M059J (cell line): ENCODE measurements at places on chromosomes 3 and 15.
A peak's percentile ranks its signal among the peaks of the same experiment; 100 is the strongest.

- no peak for DNase-seq
Measured at GRCh38 chr15:26580943-26581342, 191.9 kb downstream of the GABRB3 start.

DNA sequence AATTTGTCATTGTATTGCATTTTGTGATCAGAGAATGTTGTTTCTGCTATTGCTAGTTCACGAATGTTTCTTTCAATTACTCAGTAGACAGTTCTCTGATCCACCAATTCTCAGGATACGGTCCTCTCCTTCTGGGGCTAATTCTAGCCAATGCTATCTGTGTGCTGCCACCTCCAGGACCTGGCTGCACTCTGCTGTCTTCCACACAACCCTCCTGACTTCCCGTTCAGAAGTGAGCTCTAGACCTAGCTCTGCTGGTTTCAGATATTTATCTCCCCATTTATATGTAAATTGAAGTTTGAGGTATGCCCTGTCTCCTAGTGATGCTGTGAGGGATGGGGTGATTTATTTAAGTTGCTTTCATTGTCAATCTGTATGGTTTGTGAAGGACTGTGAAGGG, 21.7 kb upstream of the UBL7 start:
- DNase-seq, result no peak

DNA sequence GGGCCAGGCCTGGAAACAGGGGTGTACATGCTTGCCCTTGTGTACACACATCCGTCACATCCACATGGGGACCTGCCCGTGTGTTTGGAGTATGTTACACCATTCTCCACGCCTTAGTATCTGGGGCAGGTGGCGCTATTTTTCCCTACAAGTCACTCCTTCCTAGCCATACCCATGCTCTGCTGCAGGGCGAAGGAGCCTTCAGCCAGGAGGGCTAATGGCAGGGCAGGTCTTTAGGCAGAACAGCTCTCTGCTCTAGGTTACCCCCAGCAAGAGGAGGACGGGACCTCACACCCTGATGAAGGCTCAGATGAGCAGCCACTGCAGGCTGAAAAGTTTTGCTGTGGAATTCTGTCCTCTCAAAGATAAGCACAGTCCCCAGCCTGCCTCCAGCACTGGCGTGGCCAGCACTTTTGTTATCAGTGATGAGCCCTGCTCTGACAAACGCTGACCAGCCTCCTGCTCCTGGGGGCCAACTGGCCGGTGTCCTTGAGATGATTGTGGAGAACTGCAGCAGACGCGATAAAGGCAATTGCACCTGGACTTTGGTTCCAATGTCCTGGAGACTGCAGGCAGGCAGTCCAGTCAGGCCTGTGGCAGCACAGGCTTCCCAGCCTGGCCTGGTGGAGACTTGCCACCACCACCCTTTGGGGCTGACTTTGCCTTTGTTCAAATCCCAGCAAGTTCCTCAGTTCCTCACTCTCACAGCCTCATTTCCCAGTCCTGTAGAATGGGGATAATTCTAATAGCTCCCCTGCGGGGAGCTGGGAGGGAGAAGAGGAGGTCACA, 19.8 kb upstream of the PIGZ start:
- peak; percentile 24 for DNase-seq

- DNase-seq, result no peak
Measured at GRCh38 chr3:195750797-195751520, 30.2 kb downstream of the MUC20 start.

DNA sequence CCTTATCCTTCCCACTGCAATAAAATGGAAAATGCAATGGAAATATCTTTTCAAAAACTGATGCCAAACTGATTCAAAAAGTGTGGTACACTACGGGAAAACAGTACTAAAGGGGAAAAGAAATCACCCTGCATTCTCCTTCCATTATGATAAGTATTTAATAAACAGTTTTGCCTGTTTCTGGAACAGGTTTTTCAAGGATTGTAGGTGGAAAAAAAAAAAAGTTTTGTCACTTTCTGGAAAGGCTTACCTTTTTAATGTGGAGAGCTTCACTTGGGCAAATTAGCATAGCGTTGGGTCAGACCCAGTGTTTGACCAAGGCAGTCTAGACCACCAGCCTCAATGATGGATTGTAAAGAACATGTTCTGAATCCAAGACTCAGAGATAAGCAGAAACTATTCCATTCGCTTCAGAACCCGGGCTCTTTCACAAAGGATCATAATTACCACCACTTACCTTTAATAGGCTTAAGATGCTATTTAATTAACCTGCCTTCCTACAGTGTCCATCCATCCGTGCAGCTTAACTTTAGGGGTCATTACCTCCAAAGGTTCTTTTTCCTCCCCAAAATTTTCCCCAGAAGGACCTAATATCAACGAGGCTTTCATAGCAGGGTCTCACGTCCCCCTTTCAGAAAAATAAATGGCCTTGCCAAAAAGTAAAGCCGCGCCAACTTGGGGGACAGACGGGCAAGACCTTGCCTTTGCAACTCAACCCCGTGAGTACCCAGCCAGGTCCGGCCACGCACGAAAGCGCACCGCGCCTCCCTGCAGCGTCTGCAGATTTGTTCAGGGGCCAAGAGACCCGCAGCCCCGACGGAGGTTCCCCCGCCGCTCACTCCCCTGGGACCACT, 1.0 kb downstream of the DCBLD2 start:
- no peak for DNase-seq

- DNase-seq, result peak; percentile 21
Measured at GRCh38 chr15:65177901-65178300, 7.2 kb downstream of the CLPX start.

DNA sequence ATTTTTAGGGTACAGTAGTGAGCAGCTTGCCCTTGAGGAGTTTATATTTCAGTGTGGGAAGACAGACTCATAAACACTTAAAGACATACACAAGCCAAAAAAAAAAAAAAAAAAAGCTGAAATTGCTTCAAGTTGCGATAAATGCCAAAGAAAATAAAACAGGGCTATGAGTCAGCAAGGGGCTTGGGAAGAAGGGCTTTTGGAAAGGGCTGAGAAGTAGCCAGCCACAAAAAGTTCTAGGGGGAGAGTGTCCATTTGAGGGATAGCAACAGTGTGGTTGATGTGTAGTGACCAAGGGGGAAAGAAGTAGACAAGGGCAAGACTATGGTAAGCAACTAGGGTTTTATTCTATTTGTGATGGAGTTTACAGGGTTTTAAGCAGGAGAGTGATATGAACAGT, 185.5 kb downstream of the ADAMTS9 start:
- DNase-seq, result peak; percentile 19

GRCh38 chr3:27526614-27527315, 42.6 kb upstream of the SLC4A7 start:
- no peak for DNase-seq

- DNase-seq, result no peak
Measured at GRCh38 chr15:75672646-75673425, 25.1 kb downstream of the SNX33 start.

DNA sequence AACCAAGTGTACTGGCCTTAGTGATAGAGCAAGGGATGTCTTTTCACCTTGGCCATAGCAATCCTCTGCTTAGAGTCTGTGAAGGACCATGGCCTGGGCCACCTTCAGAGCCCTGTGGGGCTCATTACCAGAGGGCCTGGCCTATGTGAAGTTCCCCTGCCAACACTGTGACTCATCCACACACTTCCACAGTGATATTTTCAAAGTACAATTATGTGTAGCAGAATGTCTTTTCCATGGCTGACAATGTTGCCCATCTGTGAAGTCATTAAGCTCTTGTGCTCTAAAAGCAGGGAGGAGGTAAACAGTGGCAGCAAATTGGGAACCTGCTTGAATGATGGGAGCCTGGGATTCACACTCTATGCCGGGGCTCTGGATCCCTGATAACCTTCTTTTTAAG, 12.2 kb upstream of the CACNA1D start:
- no peak for DNase-seq

DNA sequence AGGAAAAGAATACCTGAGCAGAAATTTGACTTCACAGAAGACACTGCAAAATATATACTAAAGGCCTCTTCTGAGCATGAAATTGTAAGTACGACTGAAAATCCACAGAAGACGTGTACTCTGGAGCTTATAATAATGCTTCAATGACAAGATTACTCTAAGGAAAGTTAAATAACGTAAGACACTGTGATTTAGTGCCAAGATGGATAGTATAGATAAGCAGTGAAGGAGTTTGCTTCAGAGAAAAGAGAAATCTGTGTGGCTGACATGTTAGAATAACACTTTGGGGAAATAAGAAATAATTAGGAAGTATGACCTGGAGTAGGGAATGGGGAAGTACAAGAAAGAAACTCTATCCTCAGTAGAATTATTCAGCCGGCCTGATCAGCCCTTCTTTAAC, 28.9 kb downstream of the ALDH1A2 start:
- no peak for DNase-seq

DNA sequence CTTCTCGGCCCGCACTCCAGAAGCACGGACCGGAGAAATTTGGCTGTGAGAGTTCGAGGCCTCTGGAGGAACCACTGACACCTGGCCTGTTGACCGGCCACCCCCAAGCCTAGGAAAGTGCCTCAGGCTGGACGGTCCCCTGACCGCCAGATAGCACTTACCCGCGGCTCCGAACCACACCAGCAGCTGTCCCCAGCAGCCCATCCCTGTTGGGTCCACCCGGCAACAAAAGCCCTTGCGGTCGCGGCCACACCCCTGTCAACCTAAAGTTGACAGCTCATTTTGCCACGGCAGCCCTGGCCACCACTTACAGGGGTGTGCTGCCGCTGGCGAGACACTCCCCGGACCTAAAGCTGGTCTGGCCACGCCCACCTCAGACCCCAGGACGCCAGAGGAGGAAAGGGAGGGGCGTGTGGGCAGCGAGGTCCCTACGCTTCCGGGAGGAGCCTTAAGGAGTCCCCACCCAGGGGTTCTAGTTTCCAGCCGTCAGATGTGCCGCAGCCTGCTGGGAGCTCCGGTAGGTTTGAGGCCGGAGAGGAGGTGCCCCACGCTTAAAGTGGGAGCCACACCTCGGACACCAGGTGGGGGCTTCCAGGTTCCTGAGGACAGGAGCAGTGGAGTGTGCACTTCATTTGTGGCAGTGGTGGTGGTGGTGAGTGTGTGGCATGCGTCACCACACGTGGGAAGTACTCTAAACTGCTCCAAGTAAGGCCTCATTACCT, at the start of gene LTK:
LTK (minus strand) TSS at position 322 of the 722 bp plus-strand sequence; CDS start at position 204, 118 bp downstream.
- DNase-seq, result no peak

DNA sequence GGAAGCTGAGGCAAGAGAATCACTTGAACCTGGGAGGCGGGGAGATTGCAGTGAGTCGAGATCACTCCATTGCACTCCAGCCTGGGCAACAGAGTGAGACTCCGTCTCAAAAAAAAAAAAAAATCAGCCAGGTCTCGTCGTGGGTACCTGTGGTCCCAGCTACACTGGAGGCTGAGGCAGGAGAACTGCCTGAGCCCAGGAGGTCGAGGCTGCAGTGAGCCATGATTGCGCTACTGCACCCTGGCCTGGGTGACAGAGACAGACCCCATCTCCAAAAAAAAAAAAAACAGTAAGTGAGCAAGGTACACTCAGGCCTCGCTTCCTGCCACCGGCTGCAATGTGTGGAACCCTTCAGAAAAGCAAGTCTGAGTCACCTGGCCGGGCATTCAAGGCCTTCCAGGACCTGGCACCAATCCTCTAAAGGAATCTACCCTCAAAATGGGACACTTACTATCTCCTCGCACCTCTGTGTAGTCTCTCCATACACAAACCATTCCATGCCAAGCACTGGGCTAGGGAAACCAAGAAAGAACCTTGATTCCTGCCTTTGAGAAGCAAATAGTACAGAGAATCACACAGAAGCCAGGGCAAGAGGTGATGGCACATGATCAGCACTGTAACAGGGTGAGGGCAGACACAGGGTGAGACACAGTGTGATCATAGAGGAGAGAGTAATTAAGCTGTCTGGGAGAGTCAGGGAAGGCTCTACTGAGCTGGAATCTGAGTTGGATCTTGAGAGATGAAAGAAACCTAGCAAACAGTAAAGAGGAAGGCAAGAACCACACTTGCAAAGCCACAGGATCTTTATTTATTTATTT, 9.7 kb downstream of the SCAMP2 start:
- peak; percentile 78 for DNase-seq

DNA sequence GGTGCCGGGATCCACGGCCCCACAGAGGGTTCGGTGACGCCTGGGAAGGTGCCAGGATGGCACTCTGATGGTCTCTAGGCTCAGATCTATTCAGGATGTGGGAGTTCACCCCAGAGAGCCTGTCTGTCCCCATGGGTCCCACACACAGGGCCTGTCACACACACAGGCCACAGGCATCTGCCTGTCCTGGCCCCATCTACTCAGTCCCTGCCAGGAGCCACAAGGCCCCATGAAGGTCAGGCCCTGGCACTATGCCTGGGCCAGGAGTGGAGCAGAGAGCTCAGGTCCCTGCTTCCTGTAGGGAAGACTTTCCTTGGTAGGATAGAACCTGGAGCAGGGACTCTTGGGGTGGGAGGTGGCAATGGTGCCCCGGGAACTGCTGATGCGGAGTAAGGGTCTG, 49.0 kb upstream of the FURIN start:
- no peak for DNase-seq

- no peak for DNase-seq
Measured at GRCh38 chr3:28243424-28244106, 2.1 kb downstream of the CMC1 start.

- DNase-seq, result peak; percentile 12
Measured at GRCh38 chr15:60301024-60301423, 96.8 kb downstream of the ANXA2 start.

DNA sequence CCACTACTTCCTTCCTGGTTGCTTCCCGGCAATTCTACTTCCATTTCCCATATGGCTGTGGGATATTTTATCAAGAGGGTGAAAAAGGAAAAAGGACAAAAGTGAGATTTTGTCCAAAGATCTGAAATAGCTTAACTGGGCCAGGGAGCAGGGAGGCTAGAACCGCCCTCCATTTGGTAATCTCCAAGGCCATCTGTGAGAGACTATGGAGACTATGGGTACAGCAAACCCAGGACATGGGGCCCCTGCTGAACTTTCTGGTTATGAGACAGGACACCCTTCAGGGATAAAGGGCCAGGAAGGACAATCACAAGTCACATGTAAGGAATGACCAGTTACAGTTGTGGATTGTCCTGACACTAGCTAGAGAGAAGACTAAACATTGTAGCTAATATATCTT, 24.3 kb downstream of the ZSCAN2 start:
- DNase-seq, result no peak

DNA sequence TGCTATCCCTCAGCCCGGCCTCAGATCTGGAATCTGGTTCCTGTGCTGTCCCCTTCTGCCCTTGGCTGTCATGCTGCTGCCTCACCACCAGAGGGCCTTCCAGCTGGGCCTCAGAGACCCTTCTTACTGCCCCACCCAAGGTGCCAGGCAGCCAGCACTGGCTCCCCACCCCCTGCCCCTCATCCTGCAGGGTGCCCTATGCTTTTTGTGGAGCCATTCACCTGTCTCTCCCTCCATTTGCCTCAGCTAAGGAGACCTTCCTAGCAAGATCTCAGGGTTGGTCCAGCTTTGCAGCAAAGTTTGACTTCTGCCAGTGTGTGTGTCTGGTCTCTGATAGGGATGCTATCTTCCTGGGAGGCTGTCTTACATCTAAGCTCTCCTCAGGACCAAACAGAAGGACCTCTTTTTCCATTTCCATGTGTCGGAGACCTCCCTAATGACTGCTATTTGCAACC, 1.9 kb upstream of the VWA5B2 start:
- DNase-seq, result no peak
